ENCODE measurements at places on chromosomes 3 and 15. TPM values are rescaled to one million over a fixed set of nuclear protein-coding genes. Genes with fewer than 3 reads are reported as not detected.

DNA sequence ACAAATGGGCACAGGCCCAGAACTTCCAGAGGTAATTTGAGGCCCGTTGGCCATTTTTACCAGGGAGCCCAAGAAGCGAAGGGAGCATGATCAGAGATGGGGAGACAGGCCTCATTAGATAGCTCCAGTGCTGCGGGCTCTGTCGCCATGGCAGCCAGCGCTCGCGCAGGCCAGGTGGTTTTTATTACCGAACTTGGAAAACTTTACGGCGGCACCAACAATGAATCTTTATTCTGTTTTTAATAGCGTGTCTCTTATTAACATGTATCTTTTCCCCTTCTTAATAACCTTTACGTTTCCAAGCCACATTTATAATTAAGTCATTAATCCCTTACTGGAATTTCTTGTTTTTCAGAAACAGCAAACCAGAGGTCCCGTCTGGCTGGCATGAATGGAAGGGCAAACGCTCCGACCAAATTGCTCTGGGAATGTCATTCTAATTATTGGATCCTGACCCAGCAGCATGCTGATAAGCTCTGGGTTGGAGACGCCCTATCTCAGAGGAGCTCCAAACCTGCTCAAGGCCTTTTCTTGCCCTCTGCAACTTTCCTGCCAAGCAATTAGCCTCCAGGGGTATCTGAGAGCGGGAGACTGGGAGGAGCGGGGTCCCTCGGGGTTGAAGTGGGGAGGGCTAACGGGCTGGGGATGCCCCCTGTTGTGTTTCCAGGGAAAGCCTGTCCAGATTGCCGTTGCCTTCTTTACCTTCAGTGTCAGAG lies 256.4 kb downstream of the TLE3 start:
- no peak for DNase-seq

- DNase-seq: no peak
Measured at GRCh38 chr15:53875139-53875538, 103.1 kb upstream of the UNC13C start.

DNA sequence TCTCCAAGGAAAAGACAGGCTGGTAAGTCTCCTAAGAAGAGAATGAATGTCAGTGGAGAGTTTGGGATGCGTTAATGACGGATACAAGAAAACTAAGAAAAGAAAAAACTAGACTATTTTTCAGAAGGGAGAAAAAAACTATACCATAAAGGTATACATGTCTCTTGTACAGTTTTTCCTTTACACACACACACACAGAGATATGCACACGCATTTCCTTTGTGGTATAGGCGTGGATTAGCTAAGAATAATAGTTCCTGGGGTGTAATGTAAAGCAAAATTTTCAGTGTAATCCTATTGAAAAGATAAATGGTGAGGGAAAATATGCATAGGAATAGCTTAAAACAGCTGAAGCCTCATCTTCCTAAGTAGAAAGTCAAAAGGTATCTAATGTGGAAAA lies 36.3 kb downstream of the GABPB1 start:
- DNase-seq: no peak

GRCh38 chr3:58266577-58266976 lies 29.0 kb downstream of the ABHD6 start:
- DNase-seq: no peak

DNA sequence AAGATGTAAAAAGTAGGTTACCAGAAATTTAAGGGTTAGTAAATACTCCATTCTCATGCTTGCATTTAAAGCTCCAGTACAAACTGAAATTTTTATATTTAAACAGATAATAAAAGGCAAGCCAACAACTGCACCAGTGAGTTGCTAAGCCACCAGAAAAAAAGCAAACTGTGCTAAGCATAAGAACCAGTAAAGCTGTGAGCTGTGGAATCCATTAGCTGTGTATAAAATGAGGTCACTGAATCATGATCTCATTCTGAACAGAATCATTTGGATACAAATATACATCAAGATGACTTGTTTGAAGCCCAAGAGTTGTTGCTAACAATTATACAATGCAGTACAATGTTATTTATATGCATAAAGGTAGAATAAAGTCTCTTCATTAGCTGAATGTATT lies 1312.2 kb downstream of the SI start:
- no peak for DNase-seq

DNA sequence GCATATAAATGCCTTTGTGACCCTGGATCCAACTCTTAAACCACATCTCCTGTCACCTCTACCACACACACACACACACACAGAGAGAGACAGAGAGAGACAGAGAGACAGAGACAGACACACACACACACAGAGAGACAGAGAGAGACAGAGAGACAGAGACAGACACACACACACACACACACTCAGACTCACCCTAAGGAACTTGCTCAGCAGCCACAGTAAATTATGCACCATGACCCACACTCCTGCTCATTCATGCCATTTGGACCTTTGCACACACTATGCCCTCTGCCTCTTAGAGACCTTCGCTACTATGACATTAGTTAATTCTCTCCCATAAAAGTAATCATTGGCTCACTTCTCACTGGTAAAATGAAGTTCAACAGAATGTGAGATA lies 275.7 kb downstream of the ADAMTSL3 start:
- DNase-seq: no peak

GRCh38 chr15:25688166-25688565 lies 175.0 kb downstream of the ATP10A start:
- DNase-seq: no peak

DNA sequence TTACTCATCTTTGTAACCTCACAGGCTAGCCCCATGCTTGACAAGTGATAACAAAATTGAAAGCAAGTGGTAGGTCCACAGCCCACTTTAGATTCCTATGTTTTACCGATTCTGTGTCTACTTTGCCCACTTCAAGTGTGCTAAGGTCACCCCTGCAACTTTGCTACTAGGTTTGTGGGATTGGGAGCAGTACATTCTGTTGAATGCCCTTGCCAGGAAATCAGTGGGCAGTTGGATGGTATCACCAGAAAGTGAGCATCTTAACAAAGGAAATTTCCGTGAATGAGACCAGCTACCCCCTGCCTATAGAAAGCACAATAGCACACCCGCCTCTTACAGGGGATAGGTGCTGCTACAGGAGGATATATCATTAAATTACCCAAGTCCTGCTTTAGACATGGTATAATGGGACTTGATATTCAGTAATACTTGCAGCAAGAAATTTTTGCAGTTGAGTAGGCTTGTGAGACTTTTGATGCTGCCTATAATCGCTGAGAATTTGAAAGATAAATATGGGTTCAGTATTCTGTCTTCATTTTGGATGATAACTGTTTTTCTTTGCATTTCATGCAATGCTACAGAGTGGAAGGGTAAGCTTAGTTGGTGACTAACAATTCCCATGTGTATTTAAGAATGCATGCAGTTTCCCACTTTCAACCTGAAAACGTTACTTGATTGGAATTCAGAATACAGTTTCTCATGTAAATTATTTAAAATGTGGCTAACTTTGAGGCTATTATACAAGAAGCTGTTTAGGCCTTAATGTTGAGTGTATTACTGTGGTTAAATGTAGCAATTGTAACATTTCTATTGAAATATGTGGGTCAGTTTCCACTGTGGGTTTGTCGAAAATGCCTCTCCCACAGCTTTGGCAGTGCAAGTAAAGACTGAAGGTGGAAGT lies 9.5 kb downstream of the EBLN2 start:
- no peak for DNase-seq

DNA sequence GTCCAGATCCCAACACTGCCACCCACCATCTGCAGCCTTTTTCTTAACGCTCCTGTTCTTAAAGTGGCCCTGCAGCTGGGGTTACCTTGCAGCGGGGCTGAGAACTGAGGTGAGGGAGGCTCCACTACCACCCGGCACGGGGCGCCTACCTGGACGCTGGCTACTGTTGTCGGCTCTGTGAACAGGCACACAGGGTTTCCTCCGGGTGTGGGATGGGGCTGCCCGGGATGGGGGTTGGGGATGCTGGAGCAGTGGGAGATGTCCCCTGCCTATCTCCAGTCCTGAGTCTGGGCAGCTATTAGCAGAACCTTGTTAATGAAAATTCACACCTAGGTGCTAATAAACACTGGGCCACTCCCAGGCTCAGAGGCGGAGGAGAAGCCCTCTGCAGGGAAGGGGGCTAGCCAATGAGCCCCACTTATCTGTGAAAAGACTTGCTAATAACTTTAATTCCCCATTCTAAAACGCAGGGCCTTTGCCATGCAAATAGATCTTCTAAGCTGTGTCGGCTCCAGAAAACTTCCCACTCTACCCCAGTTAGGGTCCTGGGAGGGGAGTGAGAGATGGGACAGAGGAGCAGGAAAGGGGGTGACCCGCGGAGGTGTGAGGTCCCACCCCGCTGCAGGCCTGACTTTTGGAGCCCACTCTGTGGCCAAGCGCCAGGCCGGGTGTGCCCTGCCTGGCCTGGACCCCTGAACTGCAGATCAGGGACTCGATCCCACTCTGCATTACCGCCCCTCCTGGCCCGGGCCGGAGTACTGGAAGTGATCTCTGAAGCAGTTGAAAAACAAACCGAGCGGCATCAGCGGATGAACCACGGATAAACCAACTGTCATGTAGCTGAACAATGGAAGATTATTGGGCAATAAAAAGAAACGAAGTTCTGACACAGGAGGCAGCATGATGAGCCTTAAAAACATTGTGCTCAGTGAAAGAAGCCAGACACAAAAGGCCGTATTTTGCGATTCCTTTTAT lies 3.1 kb downstream of the MESP1 start:
- DNase-seq: no peak

DNA sequence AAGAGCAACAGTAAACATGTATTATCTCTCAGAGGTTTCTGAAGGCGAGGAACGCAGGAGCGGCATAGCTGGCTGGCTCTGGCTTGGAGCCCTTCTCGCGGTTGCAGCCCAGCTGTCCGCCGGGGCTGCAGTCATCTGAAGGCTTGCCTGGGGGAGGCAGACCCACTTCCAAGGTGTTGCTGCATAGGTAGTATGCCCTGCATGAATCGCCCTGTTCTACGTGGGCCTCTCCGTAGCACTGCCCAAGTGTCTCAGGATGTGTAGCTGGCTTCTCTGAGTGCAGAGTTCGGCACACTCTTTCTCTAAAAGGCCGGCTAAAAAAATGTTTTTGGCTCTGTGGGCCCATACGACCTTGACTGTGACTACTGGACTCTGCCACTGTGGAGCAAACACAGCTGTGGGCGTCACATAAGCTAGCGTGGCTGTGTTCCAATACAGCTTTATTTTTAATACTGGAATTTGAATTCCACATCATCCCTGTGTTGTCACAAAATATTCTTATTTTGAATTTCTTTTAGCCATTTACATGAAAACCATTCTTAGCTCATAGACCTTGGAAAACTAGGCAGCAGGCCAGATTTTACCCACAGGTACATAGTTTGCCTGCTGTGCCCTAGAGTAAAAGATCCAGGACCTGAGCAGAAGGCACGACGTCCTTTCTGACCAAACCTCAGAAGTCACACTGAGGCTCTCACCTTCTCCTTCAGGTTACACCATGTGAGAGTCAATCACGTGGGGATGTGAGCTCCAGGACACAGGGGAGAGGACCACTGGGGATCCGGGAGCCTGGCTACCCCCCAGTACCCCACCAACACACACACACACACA lies 55.9 kb downstream of the PGPEP1L start:
- no peak for DNase-seq

GRCh38 chr3:79012946-79013362 lies 754.8 kb downstream of the ROBO1 start:
- no peak for DNase-seq

DNA sequence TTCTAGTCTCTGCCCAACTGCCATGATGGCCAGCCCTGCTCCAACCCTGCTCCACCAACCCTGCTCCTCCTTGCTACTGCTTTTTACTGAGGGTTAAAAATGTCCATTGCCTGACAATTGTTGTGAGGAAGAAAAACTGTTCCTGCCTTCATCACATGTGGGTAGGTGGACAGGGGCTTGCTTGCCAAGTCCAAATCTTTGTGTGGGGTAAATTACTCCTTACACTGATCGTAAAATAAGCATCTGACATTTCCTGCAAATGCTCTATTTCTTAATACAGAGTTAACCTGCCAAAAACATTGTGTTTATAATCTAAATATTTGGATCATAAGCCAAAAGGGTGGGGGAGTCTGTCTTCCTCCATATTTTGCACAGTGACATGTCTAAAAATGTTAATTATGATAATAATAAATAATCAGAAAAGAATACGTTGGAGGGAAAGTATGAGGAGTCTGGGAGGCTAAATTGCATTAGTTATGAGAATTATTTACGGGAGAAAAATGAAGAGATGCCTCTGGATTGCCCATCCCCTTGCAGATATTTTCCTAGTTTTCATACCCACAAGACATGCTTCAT lies 242.5 kb upstream of the TBL1XR1 start:
- no peak for DNase-seq

DNA sequence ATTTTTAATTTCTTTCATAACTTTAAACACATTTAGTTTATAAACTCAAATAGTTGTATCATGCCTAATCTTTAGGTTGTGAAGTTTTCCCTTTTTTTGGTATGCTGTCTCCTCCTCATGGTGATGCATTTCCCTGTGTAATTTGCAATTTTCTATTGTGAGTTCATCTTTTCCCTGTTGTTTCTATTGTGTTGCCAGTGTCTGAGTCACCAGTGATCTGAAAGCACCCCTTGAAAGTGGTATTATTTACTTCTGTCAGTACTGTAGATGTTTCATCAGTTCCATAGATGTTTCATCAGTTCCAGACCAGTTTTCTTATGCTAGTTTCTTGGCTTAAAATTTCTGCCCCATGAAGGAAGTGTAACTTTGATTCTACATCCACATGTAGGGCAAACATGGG lies 80.6 kb downstream of the OXSM start:
- no peak for DNase-seq

DNA sequence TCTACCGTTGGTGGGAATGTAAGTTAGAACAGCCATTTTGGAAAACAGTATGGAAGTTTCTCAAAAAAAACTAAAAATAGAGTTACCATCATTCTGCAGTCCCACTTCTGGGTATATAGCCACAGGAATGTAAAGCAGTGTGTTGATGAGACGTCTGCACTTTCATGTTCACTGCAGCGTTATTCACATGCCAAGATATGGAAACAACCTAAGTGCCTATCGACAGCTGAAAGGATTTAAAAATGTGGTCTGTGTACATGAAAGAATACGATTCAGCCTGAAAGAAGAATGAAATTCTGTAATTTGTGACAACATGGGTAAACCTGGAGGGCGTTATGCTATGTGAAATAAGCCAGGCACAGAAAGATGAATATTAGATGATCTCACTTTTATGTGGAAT lies 157.7 kb downstream of the THSD4 start:
- DNase-seq: no peak

GRCh38 chr15:90046289-90046688 lies 45.2 kb downstream of the ZNF710 start:
- DNase-seq: no peak

DNA sequence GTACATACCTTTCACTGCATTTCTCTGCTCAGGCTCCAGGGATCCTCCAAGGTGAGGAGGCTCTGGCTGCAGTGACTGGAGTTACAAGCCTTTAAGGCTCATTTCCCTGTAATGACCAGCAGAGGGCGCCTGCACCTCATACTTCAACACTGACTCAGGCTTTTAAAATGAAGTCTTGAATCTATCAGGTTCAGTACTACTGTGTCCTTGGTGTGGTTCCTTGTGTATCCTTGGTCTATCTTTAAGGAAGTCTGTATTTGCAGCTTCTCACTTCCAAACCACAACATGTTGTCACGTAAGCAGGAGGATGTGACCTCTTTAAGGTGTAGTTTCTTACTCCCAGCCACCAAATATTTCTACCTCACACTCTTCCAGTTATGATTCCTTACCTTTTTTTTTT lies 122.5 kb upstream of the ZBED2 start:
- DNase-seq: no peak

Gene ATP13A5
- total RNA-seq: not detected

Gene NR1I2
- not detected for total RNA-seq

Gene AMT
- 1.9 TPM for total RNA-seq

Gene IL17RE
- total RNA-seq: 1.3 TPM

Gene RIOX2
- 18.3 TPM for total RNA-seq

Gene ZNF385D
- total RNA-seq: 2.2 TPM

Gene GPR62
- total RNA-seq: 0.06 TPM

Gene TTLL13
- total RNA-seq: not detected

Gene FBXO40
- not detected for total RNA-seq

All from glomerular endothelial cell (primary cell).